ENCODE measurements at places on chromosomes 12 and 14.

- no peak for DNase-seq
These were observed 155.6 kb downstream of the CAND1 start for GRCh38 chr12:67424784-67425183.

GRCh38 chr12:77049767-77050353 lies 15.5 kb downstream of the E2F7 start:
- no peak for DNase-seq

DNA sequence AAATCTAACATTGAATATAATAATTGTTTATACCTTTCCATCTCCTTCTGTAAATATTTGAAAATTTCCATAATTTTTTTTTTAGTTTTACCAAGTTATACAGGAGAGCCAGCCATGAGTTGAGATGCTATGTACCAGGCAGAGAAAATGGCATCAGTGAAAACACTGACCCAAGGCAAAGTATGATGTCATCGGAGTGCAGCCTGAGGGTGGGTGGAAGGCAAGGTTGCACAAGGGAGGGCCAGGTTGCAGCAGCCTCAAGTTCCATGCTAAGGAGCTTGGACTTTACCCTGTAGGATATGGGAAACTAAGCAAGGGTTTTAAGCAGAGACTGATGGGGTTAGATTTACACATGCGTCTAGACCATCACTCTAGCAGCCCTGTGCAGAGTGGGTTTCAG lies 441.1 kb downstream of the BCAT1 start:
- DNase-seq: no peak

DNA sequence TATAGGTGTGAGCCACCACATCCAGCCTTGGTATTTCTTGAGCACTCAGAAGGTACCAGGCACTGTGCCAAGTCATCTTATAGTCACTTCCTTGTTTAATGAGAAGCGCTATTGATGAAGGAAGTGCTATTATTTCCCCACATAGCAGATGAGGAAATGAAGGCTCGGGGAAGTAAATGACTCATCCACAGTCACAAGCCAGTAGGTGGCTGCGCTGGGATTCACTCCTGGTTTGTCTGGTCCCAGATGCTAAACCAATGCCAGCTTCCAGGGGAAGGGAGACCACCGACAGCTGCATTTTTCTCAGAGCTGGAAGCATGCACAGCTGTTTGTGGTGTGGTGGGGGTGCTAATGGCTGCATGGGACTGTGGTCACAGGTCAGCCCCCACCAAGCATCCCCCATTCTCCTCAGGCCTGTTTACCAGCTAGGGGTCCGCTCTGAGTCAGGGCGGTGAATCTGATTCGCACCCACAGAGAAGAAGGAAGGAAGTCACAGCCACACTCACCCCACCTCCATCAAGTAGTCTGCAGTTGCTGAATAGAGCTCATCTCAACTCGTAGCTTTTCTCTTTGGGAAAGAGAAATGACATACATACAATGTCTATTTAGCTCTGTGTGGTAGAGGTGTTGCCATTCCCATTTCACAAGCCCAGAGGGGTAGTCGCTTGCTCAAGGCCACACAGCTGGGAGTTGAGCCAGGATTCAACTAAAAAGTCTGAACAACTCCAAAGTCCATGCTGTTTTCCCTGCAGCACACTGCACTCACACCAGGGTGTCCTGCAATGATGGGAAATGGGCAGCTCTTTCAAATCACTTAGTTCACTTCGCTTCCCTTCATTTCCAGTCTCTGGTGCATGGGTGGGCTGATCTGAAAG lies 6.3 kb upstream of the LTBP2 start:
- peak; percentile 27 for DNase-seq

- DNase-seq: no peak
These were observed 8.1 kb upstream of the KRT4 start for GRCh38 chr12:52821826-52822660.

All from stimulated activated CD4-positive, alpha-beta T cell treated with anti-CD3 and anti-CD28 coated beads, Interleukin-4, amount 100 ng/mL, for 48 hours (primary cell).